GM12865 (cell line): ENCODE measurements at places on chromosomes 3 and 15.

DNA sequence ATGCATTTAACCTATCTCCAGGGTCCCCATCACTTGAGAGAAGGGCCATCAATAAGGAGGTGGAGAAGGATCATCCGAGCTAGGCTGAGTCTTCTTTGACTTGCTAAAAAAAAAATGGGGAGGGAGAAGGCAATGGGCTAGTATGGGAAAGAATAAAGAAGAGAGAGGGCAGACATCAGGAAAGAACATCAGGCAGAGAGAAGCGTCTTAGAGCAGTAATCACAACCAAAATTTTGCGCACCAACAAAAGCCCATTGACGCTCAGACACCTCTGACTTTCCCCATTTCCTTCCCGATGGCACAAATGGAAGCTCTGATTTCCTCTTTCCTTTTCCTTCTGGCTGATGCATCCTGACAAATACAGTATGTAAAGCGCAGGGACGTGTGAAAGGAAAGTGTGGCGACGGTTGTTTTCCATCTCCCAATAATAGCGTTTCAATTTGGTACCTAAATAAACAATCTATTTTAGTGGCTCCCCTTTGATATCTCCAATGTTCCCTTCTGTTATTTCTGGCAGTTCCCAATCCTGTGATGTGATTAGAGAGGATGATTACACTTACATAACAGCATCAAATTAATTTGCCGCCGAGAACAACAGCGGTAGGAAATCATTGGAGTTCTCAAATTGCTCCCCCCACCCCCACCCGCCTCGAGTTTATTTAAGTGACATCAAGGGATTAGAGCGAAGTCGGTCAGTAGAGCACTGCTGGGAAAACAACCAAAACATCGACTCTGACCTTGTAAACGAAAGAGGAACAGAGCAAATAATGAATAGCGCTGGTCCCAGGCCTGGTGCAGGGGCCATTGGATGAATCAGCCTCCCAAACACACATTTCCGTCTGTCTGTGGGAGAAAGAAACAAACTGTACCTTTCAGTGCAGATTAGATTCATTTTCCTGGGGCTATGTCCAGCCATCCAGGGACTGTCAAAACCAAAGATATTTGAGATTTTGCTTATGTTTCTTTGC lies 273.3 kb upstream of the ICE2 start:
- DNase-seq: no peak

DNA sequence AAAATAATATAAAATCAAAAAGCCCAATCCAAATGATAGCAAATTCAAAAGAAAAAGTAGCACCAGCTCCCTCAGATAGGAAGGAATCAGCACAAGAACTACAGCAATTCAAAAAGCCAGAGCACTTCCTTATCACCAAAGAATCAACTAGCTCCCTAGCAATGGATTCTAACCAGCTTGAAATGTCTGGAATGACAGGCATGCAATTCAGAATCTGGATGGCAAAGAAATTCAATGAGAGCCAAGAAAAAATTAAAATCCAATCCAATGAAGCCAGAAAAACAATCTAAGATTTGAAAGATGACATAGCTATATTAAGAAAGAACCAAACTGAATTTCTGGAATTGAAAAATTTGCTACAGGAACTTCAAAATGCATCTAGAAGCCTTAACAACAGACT lies 1334.4 kb upstream of the ALCAM start:
- no peak for DNase-seq

DNA sequence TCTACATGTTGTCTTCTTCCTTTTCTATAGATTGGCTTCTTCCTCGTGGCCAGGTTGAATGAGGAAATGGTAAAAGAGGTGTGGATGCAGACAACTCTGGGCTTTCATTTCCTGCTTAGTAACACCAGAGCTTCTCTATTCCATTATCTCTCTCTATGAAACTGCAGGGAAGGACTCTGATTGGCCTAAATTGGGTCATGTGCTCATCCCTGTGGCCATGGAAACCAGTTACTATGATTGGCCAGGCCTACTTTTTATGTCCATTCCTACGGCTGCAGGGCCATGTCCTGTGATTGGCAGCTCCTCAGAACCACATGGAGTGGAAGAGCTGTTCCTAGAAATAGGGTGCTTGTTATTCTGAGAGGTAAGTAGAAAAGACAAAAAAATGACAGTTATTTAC lies 486.9 kb upstream of the ADAMTS9 start:
- DNase-seq: no peak

- no peak for DNase-seq
Measured at GRCh38 chr3:169541528-169541927, 122.0 kb downstream of the MECOM start.

DNA sequence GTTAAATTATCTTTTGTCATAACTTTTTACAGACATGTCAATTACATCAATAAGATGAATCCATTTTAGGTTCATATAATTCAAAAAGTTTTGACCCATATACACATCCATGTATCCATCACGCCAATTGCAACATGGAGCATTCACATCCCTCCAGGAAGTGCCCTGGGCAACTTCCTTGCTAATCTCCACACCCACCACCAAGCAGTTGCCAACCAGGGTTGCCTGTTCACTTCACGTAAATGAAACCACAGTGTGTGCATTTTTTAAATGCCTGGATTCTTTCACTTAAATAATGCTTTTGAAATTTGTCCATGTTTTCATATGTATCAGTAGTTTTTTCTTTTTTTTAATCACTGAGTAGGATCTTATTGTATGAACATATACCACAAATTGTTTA lies 40.7 kb upstream of the LYZL4 start:
- DNase-seq: no peak

- DNase-seq: no peak
Measured at GRCh38 chr3:10463533-10464434, 41.6 kb downstream of the ATP2B2 start.

GRCh38 chr3:122977746-122978466 lies 49.7 kb downstream of the SEMA5B start:
- DNase-seq: no peak

GRCh38 chr3:30848087-30848779 lies 46.2 kb downstream of the GADL1 start:
- DNase-seq: no peak

- DNase-seq: peak; percentile 88
Measured at GRCh38 chr3:129233538-129233937, 15.9 kb upstream of the COPG1 start.
